SK-N-SH (cell line): ENCODE measurements at places on chromosomes 16 and 17.

DNA sequence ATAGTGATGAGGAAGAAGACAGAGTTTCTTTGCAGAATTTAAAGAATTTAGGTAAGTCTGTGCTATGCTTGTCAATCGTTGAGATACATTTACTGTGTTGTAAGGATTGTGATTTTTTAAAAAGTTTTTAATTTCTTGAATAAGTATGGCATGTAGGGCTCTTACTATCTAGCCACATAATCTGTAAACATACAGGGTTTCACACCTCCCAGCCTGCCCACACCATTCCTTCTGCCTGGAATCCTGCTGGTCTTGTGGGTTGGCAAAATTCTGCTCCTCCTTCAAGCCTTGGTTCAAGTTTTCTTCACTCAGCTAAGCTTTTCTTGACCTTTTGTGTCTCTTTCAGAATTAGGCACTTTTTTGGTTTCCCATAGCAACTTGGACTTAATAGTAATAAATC, 7.5 kb downstream of the ZNHIT3 start:
- DNase-seq = no peak

DNA sequence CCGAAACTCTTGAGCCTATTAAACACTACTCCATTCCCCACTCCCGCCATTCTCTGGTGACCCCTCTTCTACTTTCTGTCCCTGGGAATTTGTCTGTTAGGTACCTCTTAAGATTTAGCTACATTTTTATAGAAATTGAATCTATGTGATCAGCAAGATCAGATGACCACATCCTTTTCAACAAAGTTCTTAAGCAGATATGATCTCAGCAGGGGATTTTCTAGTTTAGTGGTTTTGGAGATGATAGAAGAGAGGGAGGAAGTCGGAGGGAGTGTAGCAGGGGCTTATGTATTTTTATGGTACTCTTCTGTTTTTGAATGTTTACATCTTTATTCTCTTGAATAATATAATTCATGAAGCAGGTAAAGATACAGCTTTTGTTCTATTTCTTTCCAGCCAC, 40.8 kb downstream of the RPA1 start:
- no peak for DNase-seq

DNA sequence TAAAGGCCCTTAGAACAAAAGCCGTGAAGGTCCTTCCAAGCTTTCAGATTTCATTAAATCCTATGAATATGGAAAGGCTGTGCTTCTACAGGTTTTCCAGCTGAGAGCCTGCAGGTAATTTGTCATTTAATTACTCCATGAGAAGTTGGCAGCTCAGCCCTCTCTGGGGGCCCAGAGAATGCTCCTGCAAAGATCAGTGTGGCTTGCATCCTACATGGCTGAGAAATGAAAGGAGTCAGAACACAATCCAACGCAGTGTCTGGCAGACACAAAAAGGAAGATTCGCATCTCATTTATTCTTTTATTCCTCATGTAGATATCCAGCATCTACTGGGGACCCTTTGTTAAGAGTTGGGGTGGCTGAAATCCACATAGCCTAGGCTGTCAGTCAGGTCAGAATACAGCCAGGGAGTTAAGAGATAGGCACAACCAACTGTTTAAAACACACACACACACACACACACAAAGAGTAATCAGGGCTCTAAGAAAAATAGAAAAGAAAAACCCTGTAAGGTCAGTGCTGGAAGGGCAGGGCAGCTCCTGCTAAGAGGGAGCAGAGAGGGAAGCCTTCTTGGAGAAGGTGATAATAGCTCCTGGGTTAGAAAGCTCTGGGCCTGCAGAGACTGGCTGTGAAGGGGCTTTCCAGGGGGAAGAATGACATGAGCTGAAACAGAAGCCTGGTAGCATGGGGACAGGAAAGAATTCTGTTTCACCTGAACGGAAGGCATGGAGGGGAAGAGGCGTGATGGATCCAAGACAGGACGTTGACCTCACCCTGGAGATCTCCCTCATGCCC, 46.9 kb upstream of the WSCD1 start:
- no peak for DNase-seq

- no peak for DNase-seq
Observed at GRCh38 chr16:74623839-74624235, 16.9 kb upstream of the GLG1 start.

GRCh38 chr17:55649957-55650597, 72.6 kb downstream of the TMEM100 start:
- no peak for DNase-seq

DNA sequence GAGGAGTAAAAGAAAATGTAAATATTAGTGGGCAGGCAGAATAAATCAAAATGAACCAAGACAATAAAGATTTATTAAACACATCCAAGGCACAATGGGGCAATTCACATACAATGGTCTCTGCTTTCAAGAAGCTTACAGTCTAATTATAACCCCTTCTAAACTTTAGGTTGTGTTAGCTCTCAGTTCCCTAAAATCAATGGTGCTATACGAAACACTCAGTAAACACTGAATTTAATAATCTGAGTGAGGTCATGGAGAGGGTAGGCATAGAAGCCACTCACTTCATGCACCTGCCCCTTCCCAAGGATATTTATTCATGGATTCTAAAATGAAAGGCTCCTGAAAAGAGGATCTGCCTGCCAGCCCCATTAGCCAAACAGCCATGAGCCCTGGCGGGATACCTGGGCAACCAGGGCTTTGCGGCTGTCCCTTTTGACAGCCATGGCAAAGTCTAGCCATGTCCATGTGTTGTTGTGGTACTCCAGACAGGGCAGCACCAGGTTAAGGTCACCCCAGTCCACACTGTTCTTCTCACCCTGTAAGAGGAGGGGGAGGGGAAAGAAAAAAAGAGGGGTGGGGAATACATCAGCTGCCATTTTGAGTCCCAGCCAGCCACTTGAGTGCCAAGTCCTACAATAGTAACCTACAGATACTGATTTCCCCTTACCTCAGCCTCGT, 1.4 kb upstream of the RSKR start:
- DNase-seq = no peak

DNA sequence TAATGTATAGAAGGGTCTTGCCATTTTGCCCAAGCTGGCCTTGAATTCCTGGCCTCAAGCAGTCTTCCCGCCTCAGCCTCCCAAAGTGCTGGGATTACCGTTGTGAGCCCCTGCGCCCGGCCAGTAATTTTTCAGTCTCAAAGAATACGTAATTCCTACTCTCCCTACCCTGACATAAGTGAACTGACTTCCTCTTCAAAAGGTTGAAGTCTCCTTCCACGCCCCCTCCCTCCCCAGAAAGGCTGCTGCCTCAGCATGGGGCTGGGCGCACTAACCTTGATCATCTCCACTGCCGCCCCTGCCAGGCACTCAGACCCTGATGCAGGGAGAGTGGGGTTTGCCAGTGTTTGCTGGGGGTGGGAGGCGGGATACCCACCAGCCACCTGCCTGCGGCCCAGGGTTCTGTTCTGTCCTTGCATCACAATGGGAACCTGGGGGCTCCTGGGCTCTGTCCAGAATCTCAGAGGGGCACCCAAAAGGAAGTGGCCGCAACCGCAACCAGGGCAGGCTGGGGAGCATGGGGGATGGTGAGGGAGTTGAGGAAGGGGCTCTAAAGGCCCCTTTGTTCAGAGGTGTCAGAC, 27.5 kb downstream of the KIFC3 start:
- DNase-seq = no peak

DNA sequence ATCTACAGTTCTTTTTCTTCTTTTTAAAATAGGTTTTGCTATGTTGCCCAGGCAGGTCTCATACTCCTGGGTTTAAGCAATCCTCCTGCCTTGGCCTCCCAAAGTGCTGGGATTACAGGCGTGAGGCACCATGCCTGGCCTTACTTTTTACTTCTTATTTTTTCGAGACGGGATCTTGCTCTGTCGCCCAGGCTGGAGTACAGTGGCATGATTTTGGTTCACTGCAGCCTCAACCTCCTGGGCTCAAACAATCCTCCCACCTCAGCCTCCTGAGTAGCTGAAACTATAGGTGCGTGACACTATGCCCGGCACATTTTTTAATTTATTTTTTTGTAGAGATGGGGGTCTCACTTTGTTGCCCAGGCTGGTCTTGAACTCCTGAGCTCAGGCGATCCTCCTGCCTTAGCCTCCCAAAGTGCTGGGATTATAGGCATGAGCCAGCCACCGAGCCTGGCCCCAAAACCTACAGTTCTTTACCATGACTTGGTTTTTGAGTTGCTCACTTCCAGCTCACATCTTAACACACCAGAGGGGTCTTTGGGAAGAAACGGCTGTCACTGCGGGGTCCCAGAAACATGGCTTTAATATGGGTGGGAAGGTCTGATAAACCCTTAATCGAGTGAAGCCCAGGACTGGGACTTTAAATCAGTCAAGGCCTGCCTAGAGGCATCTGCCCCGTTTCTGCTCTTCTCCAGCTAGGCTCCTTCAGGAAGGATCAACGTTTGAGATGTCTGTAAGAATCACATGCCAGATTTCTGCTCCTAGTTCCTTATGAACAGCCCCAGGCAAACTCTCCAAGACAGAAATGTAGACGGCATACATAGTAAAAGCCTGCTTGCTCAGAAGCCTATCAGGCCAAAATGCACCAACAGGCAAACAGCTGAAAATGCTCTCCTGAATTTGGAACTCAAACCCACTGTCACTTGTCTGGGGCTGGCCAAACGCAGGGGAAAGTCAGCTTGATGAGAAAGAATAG, 91.7 kb upstream of the TOB1 start:
- DNase-seq = no peak
